Neural progenitor cell (in vitro differentiated cells): ENCODE measurements at places on chromosomes 4 and X. TPM values are rescaled to one million over a fixed set of nuclear protein-coding genes. Genes with fewer than 3 reads are reported as not detected.

The ERAS gene
- 0.50 TPM in 1 of 2 replicates, not detected in the other for total RNA-seq

The HTN1 gene
- total RNA-seq: not detected in 2 replicates

DNA sequence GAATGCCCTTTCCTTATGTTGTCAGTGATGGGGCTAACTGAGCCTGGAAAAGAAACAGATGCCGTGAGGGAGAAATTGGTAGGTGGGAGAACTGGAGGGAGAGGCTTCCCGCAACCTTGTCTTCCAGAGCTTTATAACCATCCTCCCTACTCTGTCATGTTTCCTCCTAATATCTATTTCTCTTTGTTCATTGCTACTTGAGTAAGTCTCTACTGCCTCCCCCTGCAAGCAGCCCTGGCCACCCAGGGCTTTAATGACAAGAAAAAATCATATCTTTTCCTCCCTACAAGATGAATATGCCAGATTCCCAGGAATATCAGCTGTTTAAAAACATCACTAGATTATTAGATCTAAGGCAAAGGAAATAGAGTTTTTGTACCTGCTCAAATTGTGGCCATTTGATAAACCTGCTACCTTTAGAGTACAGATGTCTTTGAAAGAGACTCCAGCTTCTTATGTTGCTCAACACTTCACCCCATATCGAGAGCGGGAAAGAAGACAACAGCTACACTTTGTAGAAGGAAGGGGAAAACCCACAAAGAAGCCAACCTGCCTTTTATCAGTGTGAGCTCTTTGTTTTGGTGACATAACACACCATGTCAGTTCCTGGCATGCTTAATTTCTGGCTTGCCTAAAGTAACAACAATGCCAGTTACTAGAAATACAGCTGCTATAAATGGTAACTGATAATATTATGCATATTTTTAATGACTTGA, 186.6 kb upstream of the LEF1 start:
- DNase-seq: no peak
- peaks cover 21% of the 10 kb centered on the region for H3K4me1 ChIP-seq
- H3K27ac ChIP-seq: no peak overlapping the region

DNA sequence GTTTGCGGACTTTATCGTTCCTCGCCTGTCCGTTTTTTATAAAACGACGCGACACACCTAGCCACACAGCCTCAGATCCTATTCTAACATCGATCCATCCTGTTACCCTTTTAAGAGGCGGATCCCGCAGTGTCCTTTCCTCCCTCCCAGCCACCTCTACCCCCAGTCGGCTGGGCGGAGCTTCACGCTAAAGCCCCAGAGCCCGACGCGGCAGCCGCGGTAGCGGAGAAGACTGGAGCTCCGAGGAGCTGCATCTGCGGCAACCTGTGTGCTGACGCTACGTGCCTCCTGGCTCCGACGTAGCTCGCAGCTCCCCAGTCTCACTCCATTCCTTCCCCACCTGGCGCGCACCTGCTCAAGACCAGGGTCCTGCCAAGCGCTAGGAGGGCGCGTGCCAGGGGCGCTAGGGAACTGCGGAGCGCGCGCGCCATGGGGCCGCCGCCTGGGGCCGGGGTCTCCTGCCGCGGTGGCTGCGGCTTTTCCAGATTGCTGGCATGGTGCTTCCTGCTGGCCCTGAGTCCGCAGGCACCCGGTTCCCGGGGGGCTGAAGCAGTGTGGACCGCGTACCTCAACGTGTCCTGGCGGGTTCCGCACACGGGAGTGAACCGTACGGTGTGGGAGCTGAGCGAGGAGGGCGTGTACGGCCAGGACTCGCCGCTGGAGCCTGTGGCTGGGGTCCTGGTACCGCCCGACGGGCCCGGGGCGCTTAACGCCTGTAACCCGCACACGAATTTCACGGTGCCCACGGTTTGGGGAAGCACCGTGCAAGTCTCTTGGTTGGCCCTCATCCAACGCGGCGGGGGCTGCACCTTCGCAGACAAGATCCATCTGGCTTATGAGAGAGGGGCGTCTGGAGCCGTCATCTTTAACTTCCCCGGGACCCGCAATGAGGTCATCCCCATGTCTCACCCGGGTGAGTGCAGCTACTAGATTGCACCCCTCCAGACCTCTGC, at the start of gene RNF128:
TSS of gene RNF128 (plus strand) at position 217 of the 953 bp plus-strand sequence. CDS start at position 430, 213 bp downstream.
- peaks cover 83% of the 10 kb centered on the region for H3K27me3 ChIP-seq
- peaks cover 4% of the 10 kb centered on the region for H3K4me1 ChIP-seq
- DNase-seq: peak; percentile 83
- peak within 1 kb of the TSS; percentile 51 for H3K4me3 ChIP-seq
- H3K36me3 ChIP-seq: no peaks in the 10 kb centered on the region

GRCh38 chr4:46856333-46856732, 52.7 kb downstream of the COX7B2 start:
- no peaks in the 10 kb centered on the region for H3K27me3 ChIP-seq
- no peak for DNase-seq
- H3K4me3 ChIP-seq: no peak overlapping the region
- H3K27ac ChIP-seq: no peak overlapping the region
- no peaks in the 10 kb centered on the region for H3K36me3 ChIP-seq

GRCh38 chr4:185096032-185096653, 46.9 kb upstream of the SLC25A4 start:
- DNase-seq: peak; percentile 57
- H3K27me3 ChIP-seq: no peaks in the 10 kb centered on the region
- H3K4me1 ChIP-seq: no peaks in the 10 kb centered on the region
- H3K4me3 ChIP-seq: no peak overlapping the region
- H3K27ac ChIP-seq: no peak overlapping the region

GRCh38 chr4:120218981-120219380, 152.3 kb upstream of the MAD2L1 start:
- DNase-seq: no peak
- H3K4me3 ChIP-seq: no peak overlapping the region
- H3K36me3 ChIP-seq: no peaks in the 10 kb centered on the region
- no peaks in the 10 kb centered on the region for H3K4me1 ChIP-seq

DNA sequence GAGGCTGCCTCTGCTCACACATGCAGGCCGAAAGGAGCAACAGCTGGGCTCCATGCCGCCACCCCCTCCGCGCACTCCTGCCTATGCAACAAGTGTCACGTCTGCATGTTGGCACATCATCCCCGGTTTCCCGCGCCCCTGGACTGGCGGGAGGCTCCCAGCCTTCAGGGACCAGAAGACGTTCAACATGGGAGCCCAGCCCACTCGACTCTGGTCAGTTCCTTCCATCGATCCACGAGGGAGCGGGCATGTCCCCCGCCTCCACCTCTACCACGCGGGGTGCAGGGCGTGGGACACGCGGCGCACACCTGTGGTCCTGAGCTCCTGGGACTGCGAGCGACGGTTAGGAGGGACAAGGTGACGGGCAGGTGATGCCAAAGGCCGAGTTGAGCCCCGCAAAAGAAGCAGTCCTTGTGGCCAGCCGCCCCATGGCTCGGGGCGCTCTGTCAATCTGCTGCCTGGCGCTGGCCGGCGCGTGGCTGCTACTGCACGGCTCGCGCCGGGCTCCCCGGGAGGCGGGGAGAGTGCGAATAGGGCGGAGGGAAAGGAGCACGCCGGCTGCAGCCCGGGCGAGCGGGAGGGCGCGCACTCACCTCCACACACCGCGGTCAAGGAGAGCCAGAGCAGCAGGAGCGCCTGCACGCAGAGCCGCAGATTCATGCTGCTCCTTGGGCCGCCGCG, 645 bp downstream of the APLN start:
- H3K36me3 ChIP-seq: no peaks in the 10 kb centered on the region
- peaks cover 60% of the 10 kb centered on the region for H3K27me3 ChIP-seq
- DNase-seq: no peak
- no peak overlapping the region for H3K27ac ChIP-seq
- H3K4me3 ChIP-seq: peak overlapping the region; percentile 55

GRCh38 chrX:15848576-15848975, 6.0 kb downstream of the AP1S2 start:
- H3K4me3 ChIP-seq: peak overlapping the region; percentile 6
- H3K27ac ChIP-seq: peak overlapping the region; percentile 19
- DNase-seq: no peak
- no peaks in the 10 kb centered on the region for H3K27me3 ChIP-seq
- peaks cover 61% of the 10 kb centered on the region for H3K36me3 ChIP-seq
- peaks cover 57% of the 10 kb centered on the region for H3K4me1 ChIP-seq

DNA sequence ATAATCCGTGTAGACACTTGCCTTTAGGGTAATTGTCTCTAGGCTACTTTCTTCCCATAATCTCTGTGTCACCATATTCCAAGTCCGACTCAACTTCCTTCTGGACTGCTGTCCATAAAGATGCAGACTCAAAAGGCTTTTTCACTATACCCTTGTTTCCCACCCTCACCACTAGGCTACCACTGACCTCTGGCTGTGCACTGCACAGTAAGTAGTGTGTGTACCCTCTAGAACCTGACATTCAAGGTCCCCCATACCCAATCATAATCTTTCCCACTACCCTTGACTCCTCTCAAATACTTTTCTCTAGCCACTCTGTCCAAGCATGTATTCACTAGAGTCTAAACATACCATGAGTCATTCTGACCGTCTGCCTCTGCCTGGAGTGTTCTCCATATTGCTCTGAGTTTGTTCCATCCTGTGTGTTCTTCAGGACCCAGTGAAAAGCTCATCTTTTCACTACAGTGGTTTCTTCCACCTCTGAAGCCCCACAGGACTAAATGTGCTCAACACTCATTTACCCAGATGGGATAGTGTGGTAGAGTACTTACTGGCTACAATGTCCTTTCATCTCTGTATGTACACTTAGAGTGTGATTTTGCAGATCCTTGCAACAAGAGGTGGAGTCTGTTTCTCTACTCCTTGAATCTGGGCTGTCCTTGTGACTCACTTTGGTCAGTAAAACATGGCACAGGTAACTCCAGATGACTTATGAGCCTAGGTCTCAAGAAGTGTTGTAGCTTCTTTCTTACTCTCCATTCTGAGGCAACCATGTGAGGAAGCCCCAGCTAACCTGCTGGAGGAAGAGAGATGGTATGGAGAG, 17.4 kb downstream of the JADE3 start:
- H3K4me3 ChIP-seq: no peak overlapping the region
- no peaks in the 10 kb centered on the region for H3K36me3 ChIP-seq
- no peak overlapping the region for H3K27ac ChIP-seq
- H3K4me1 ChIP-seq: no peaks in the 10 kb centered on the region
- H3K27me3 ChIP-seq: no peaks in the 10 kb centered on the region

- H3K4me1 ChIP-seq: no peaks in the 10 kb centered on the region
- H3K4me3 ChIP-seq: no peak overlapping the region
- no peaks in the 10 kb centered on the region for H3K27me3 ChIP-seq
- no peaks in the 10 kb centered on the region for H3K36me3 ChIP-seq
- no peak for DNase-seq
Measured at GRCh38 chr4:2365054-2365912, 53.2 kb downstream of the ZFYVE28 start.

DNA sequence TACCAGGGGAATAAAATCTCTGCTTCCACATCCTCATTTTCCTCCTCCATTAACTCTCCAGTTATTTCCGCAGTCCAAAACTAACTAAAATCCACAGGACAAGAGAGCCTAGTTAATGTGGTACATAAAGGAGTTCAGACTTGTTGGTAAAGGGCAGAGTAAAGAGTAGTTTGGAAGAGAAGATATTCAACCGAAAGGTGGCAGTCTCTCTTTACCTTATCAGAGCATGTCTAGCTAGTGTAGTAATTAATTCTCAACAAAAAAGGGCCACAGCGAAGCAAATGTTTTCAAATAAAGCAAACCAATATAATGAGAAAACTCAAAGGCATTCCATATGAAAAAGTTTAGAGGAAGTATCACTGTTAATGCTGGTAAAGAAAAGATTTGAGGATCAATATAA, 286.5 kb downstream of the GLUD2 start:
- DNase-seq: peak; percentile 3
- no peaks in the 10 kb centered on the region for H3K27me3 ChIP-seq
- no peaks in the 10 kb centered on the region for H3K36me3 ChIP-seq
- no peak overlapping the region for H3K4me3 ChIP-seq
- H3K27ac ChIP-seq: no peak overlapping the region

DNA sequence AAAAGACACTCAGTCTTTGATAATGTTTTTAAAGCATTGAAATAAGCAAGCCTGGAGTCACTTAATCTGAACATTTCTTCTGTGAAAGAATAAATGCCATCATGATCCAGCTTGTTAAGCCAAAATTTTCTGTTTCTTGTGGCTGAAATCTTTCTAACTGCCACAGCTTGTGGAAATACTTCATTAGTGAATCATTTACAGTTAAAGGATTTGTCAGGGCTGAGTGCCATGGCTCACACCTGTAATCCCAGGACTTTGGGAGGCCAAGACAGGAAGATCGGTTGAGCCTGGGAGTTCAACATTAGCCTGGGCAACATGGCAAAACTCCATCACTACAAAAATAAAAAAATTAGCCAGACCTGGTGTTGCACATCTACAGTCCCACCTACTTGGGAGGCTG, 93.3 kb upstream of the PDE5A start:
- DNase-seq: no peak
- H3K27me3 ChIP-seq: no peaks in the 10 kb centered on the region
- H3K4me1 ChIP-seq: no peaks in the 10 kb centered on the region
- H3K36me3 ChIP-seq: no peaks in the 10 kb centered on the region

DNA sequence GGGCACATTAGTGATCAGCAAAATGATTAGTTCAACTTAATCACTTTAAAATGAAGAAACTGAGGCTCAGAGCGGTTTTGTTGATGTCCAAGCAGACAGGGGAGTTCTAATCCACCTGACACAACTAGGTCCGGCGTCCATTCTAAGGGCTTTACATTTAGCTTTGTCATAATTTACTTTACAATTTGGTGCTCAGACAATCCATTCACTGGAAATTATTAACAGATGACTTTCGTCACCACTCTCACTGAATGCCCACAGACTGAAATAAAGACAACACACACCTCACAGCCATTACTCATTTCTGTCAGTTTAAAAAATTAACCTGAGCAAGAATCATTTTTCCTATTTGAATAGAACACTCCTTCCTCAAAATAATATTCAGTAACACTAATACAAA, 10.8 kb downstream of the NR3C2 start:
- H3K27ac ChIP-seq: no peak overlapping the region
- H3K36me3 ChIP-seq: no peaks in the 10 kb centered on the region
- no peak for DNase-seq
- no peak overlapping the region for H3K4me3 ChIP-seq
- no peaks in the 10 kb centered on the region for H3K27me3 ChIP-seq
- H3K4me1 ChIP-seq: no peaks in the 10 kb centered on the region

DNA sequence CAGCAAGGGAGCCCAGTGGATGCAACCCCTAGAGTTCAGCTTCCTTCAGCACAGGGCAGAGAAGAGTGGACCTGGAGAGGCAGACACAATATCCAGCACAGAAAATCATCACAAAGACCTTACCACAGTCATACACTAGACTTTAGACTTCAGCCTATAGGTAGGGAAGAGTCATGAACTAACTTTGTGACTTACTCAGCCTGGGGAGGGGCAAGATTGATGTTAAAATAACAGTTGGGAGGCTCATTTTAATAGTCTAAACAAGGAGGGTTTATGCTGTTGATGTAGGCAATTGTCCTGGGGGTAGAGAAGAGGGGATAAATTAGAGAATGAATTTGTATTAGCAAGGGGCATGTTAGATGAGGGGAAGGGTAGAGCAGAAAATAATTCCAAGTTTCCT, 124.2 kb downstream of the SOWAHB start:
- H3K4me3 ChIP-seq: no peak overlapping the region
- no peak overlapping the region for H3K27ac ChIP-seq
- H3K27me3 ChIP-seq: no peaks in the 10 kb centered on the region
- H3K4me1 ChIP-seq: no peaks in the 10 kb centered on the region

DNA sequence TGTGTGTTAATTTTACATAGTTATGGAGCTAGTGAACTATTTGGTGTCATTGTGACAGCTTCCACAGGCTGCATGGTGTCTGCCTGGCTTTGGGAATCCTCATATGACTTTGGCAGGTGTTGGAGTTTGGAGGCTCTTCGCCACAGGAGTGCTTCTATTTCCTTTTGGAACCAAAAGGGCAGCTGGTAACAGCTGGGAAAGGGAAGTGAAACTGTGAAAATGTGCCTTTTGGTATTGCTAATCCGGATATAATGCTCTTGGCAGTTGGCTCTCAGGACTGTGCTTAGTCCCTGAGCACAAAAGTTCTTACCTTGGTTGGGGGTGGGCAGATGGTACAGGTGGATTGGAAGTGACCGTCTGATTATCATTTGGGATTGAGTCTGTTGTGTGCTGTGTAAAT, 18.1 kb downstream of the OFD1 start:
- no peak for DNase-seq
- H3K4me3 ChIP-seq: no peak overlapping the region
